Stomach (tissue), 19 donors: ENCODE measurements at places on chromosomes 11 and 22. TPM values are rescaled to one million over a fixed set of nuclear protein-coding genes. Genes with fewer than 3 reads are reported as not detected.

DNA sequence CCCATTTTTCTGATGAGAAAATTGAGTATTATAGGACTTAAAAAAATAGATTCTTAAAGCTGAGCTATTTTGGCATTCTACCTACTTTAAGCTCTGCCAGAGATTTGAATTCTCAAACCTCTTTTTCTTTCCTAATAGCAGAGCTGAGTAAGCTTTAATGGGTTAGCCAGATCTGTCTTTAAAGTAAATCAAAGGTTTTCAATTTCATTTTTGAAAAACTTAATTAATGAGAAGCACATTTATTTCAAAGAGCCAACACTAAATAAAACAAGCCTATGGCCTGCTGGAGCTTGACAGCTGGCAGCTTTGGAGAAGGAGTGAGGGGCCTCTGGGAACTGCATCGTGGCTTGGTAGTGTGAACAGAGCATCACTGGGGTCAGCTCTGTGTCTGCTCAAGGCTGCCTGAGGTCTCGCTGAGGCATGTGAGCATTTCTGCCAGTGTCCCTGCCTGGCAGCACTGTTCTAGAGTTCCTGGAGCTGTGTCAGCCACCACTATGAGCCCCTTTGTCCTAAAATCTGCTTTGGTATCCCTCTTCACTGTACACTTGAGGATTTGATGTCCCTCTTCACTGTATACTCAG lies 50.4 kb upstream of the PRSS23 start:
- DNase-seq, result no peak

DNA sequence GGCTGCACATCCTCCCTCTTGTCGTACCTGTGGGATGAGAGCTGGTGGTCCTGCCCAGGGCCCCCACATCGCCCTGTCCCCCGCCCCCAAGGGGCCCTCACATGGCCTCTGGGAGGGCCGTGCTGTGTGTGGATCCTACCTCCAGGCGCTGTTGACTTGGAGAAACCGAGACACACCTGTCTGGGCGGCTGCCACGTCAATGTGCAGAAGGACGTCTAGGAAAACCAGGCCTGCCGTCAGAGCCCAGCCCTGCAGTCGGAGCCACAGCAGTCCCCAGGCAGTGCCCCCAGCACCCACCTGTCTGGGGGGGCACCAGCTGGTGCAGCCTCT lies 14.2 kb downstream of the ALG12 start:
- DNase-seq, result no peak

DNA sequence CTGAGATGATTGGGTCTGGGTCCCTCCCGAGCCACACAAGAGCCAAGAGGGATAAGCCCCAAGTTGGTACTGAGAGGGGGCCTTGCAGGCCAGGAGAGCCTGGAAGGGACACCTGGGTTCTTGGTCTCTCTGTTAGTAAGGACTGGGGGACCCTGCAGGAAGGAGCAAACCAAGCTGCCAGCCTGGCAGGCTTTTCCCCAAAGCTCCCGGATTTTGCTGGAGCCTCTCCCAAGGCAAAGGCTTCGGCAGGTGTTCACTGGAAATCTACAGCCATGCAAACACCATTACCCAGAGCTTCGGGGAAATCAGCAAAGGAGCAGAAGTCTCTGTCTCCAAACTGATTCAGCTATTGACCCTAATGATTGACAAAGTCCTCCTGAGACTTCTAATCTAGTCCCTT lies 527.9 kb downstream of the BUD13 start:
- DNase-seq, result no peak

- no peak for DNase-seq
Observed at GRCh38 chr11:6992026-6992425, 28.1 kb downstream of the ZNF214 start.

DNA sequence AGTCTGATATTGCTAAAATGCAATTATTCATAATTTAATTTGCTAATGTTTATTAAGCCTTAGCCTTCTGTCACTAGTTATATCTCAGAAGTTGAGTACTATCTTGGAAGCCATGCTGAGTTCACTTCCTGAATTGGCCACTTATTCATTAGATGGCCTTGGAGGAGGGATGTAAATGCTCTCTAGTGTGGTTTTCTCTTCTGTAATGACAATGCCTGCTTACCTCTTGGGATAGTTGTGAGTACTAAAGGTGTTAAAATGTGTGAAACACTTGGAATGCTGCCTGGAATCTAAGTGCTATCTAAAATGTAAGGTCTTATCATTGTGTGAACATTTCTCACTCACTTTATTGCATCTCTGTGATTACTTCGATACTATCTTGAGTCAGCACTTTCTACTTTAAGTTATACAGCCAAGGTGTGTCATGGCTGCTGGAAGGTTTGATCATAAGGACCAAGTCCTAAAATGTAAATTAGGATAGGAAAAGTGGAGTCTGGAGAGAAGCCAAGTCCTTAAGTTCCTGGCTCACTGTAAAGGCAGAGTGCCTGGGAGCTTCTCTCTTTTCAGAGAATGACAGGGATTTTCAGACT lies 12.4 kb downstream of the GLYATL2 start:
- DNase-seq, result no peak

NEFH gene
- total RNA-seq, result not detected

DNA sequence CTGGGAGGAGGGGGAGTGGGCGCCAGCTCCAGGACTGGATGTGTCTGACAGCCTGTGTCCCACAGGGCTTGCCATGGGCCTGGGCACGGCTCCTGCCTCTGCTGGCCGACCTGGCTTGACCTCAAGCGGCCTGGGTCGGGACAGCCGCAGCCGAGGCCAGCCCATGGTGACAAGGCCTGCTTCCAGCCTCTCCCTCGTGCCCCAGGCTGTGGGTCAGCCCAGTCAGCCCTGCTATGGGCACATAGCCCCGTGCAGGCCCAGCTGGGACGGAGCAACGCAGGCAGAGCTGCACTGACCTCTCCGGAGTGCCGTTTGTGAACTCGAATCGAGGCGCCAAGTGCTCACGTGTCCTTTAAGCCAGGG lies 17.9 kb downstream of the OSBPL5 start:
- no peak for DNase-seq

- no peak for DNase-seq
Observed at GRCh38 chr11:126332221-126332711, 23.2 kb upstream of the ST3GAL4 start.

OR10G4 gene
- total RNA-seq, result not detected
